ENCODE measurements at places on chromosomes 6 and 20.

GRCh38 chr6:42505385-42505718 lies 53.6 kb upstream of the TRERF1 start:
- DNase-seq = no peak

- peak; percentile 90 for DNase-seq
Observed at GRCh38 chr6:31737991-31738979, 1.5 kb upstream of the MSH5 start.

GRCh38 chr6:169212897-169213813 lies 40.5 kb downstream of the THBS2 start:
- peak; percentile 40 for DNase-seq

- DNase-seq = peak; percentile 92
Observed at GRCh38 chr6:24006254-24006653, 119.8 kb upstream of the NRSN1 start.

DNA sequence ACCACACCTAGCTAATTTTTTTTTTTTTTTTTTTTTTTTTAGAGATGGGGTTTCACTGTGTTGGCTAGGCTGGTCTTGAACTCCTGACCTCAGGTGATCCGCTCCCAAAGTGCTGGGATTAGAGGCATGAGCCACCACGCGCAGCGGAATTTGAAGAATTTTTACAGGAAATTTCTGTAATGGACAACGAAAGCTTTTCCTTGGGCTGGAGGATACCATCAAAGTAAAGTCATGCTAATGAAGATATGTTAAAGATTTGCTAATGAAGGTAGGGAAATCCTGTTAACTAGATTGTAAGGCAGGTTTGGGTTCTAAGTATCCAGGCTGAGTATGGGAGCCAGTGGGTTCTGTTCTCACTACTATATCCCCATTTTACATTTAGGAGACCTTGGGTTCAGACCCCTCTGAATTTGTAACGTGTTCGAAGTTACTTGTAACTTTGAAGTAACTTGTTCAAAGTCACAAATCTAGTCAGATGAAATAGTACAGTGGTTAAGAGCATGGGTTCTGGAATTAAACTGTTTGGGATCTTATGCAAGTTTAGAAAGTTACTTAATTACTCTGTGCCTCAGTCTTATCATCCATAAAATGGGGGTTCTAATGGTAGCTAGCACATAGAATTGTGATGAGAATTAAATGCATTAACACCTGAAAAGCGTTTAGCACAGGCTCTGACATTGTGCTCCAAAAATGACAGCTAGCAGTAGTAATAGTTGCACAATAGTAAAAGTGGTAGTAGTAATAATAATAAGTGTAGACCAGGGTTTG lies 123.4 kb upstream of the GPR6 start:
- DNase-seq = no peak
